ENCODE measurements at places on chromosomes 13 and 19.
A peak's percentile ranks its signal among the peaks of the same experiment; 100 is the strongest.

DNA sequence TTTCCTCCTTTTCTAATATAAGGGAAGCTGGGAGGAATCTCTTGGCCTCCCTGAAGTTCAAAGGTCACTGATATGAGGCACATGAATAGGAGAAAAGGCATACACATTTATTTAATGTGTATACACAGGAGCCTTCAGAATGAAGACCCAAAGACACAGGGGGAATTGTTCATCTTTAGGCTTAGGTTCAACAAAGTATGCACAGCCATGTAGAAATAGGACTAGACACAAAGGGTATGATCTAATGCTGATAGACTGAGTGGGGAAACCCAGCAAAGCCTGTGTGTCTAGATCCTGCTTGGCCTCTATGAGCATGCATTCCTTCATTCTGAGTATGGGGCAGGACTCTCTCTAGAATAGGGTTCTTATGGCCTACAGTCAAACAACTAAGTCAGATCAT lies 177.1 kb upstream of the RFC3 start:
- no peak for DNase-seq

DNA sequence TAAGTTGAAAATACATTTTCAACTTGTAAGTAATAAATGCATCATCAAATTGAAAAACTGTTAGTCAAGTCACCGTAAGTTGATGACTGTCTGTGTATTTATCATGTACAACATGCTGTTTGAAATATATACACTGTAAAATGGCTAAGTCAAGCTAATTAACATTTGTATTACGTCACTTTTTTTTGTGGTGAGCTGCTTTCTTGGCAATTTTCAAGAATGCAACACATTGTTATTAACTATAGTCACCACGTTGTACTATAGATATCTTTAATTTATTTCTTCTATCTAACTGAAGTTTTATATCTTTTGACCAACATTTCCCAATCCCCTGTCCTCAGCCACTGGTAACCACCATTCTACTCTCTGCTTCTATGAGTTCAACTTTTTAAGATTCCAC lies 57.0 kb downstream of the RBM26 start:
- DNase-seq, result no peak

DNA sequence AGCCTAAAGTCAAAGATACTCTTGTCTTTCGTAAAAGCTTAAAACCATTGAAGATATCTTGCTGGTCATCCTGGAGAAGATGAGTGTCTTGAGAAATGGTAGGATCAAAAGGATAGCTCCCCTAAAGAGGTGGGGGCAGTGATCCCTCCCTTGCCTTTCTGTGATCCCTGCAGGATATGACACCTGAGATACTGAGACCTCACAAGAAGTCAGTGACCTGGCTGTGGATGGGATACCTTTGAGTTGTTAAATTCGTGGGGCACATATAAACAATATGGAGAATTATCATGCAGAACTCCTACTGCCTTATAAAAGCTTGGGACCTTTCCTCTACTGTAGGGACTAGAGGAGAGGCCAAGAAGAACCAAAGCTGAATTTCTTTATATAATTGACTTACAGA lies 21.4 kb downstream of the STOML3 start:
- DNase-seq, result no peak

- no peak for DNase-seq
Measured at GRCh38 chr19:33647146-33647545, 25.4 kb downstream of the CHST8 start.

DNA sequence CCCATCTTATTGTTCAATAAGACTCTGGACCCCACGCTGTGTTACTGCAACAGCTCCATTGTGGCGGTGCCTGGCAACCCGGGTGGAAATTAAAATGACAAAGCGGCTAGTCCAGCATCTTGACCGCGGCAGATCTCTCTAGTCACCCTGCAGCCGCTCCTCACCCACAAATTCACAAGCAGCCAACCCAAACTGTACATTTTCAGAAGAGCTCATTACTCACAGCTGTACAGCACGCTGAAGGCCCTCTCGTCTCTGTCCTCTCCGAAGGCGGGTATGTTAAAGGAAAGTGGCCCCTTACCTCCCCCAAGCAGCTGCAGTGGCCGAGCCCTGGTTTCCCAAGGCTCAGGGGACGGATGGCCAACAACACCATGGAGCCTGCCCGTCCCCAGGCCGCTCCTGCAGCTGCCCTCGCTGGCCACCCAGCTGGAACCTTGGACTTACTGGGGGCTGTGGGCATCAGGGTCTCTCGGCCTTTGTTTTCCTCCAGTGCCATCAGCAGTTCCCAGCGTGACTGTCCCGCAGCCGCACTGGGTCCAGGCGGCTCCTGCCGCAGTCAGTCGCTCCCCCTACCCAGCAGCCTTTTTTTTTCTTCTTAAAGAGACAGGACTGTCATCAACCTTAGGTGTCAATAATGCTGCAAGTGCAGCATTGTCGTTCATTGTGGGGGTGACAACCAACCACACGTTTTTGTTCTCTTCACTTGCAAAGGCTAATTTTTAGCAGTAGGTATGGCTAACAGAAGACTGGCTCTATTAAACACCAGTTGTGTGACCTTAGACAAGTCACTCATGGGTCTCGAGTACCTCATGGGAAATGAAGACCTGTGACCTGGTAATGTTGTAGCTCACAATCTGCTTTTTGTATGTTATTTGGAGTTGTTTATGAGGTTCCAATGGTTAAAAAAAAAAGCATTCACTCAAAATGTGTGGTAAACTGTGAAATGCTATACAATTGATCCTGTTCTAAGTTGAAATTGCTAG lies at the start of gene SACS:
Gene SACS (minus strand): TSS at position 532 of the 983 bp plus-strand sequence. CDS start 22,463 bp downstream, outside the sequence.
- DNase-seq, result no peak

GRCh38 chr13:76512721-76513145 lies 373.5 kb downstream of the KCTD12 start:
- no peak for DNase-seq

- DNase-seq, result no peak
Measured at GRCh38 chr13:31538067-31539042, 201.0 kb upstream of the RXFP2 start.

GRCh38 chr13:38264363-38265131 lies 85.1 kb upstream of the UFM1 start:
- no peak for DNase-seq

- no peak for DNase-seq
Measured at GRCh38 chr19:17721821-17722220, 2.5 kb downstream of the MAP1S start.

GRCh38 chr13:77565635-77566034 lies 30.1 kb downstream of the SCEL start:
- DNase-seq, result peak; percentile 16

GRCh38 chr13:94495806-94496205 lies 16.3 kb upstream of the DCT start:
- no peak for DNase-seq

DNA sequence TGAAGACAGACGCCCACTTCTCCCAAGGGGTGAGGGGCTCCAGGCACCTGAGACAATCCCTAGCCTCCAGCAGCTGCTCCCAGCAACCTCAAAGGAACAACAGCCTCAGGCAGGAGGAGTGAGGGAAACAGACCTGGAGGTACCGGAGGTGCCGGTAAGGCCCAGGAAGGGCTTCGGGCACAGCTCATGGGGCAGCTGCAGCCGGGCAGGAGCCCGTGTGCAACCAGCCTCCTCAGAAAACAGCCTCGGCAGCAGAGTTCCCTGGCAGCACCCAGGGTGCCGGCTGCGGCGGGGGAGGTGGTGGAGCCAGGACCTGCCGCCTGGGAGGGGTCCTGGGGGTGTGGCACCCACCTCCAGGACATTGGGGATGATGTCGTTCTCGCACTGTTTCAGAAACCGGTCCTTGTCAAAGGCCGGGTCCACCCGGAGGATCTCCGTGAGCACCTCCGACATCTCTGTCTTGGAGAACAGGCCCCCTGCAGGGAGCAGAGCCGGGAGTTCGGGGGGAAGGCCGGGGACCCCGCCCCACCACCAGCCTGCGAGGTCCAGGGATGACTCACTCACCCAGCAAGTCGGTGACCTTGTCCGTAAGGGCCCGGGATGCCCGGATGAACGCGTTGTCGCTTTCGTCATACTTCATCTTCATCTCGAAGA lies 6.5 kb upstream of the CTXN1 start:
- DNase-seq, result no peak

GRCh38 chr13:101306773-101307172 lies 109.5 kb downstream of the NALCN start:
- DNase-seq, result no peak

GRCh38 chr13:63693696-63694095 lies 2278.0 kb upstream of the PCDH20 start:
- DNase-seq, result no peak

DNA sequence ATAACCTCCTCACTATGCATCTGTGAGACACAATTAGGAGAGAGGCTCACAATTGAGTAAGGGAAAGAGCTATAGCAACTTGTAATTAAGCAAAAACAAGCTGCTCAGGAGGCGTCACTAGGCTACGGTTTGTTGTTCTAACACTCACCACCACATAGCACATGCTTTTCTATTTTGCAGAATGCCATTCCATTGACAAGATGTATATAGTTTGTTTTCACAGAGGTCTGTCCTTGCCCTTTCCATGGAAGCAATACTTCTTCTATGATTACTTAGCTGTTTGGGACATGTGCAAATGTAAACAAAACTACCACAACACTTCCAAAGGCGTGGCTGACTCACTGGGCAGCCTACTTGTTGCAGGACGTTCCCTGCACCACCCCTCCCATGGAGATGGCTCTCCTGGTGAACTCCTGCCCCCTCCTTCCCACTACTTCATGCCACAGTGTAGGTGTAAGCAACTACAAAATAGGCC lies 33.9 kb upstream of the FAM216B start:
- no peak for DNase-seq

- no peak for DNase-seq
Measured at GRCh38 chr13:80109303-80109702, 231.6 kb downstream of the SPRY2 start.

DNA sequence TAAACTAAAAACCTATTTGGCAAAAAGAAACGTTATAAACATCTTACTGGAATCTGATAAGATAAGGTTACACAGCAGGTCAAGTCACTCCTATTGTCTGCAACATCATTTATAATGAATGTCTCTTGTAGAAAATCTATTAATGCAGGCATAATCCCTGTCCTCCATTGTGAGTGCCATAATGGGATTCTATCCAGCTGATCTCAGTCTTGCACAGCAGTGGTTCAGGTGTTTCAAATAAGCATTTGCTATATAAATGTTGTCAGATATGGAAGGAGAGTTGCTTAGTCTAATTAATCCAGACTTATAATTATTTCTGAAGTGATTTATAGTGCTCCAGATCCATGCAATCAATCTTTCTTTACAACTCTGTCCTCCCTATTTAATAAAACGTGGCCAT lies 186.5 kb upstream of the ATXN8OS start:
- peak; percentile 94 for DNase-seq

GRCh38 chr13:50214514-50214913 lies 199.3 kb downstream of the KCNRG start:
- DNase-seq, result no peak

DNA sequence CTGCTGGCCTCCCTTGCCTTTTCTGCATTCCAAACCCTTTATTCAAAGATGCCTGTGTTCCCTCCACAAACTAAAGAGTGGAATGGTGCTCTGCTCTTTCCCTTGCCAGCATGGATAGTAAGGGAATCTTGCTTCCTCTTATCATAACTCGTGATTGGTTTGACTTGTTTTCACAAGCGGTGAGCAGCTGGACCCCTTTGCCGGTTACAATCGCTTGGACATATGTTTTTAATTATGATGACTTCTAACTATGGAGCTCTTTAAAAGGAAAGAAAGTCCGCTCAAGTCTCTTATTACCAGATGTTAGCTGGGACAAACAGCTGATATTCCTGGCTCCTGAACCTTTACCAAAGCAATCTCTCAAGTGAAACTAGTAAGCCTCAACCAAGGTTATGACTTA lies 1094.7 kb downstream of the UQCRFS1 start:
- no peak for DNase-seq

- DNase-seq, result no peak
Measured at GRCh38 chr13:45301263-45301662, 39.7 kb downstream of the TPT1 start.

- DNase-seq, result no peak
Measured at GRCh38 chr13:44396701-44397580, 23.3 kb downstream of the SERP2 start.

DNA sequence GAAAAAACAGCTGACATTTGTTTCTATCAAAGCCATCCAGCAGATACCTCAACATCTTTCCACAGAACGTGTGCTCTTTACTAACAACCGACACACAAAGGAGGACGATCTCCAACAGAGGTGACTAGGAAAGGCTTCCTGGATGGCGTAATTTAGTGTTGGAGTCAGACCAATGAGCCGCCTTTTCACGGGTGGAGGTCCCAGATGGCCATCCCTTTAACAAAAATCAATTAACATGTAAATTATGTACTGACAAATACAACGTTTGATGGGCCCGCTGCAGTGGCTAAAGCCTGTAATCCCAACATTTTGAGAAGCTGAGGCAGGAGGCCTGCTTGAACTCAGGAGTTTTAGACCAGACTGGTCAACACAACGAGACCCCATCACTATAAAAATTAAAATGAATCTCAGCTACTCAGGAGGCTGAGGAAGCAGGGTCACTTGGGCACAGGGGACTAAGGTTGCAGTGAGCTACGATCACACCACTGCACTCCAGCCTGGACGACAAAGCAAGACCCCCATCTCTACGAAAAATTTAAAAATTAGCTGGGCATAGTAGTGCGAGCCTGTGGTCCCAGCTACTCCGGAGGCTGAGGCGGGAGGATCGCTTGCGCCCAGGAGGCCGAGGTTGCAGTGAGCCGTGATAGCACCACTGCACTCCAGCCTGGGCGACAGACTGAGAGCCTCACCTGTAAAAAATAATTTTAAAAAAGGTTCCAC lies 1.2 kb upstream of the DPY19L3 start:
- no peak for DNase-seq

- peak; percentile 6 for DNase-seq
Measured at GRCh38 chr19:1503089-1503924, 9.5 kb downstream of the ADAMTSL5 start.

DNA sequence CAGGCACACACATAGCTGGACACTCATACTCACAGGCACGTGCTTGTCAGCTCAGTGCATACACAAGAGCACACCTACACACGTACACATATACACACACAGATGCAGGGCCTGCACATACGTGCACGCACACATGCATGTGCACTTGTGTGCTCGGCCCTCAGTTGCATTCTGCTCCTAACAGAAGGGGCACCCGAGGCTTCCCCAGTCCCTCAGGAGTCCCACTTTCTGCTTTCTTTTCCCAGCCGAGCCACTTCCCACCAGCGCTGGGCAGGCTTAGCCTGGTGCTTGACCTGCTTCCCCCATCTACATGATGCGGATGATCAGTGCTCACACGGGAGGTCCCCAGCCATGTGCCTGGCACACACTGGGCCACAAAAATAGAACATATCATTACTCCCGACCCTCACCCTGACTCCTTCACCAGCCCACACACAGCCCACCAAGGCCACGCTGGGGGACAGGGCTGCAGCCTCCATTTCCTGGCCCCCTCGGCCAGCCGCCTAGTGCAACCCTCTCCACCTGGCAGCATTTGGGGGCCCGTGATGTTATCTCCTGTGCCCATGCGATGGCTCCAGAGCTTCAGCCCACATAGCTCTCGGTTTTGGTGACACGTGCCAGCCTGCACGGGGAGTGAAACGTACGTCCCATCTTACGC lies 125.2 kb upstream of the SPACA7 start:
- no peak for DNase-seq

- no peak for DNase-seq
Measured at GRCh38 chr19:41398050-41398418, 416 bp downstream of the BCKDHA start.

- DNase-seq, result no peak
Measured at GRCh38 chr19:32241932-32242710, 103.3 kb upstream of the ZNF507 start.

GRCh38 chr19:39792999-39793546 lies 14.4 kb downstream of the LEUTX start:
- DNase-seq, result no peak

Data from NCI-H1417 treated with DMSO at 0.1 percent for 48 hours (cell line).